ENCODE measurements at places on chromosomes 5 and 9. TPM values are rescaled to one million over a fixed set of nuclear protein-coding genes. Genes with fewer than 3 reads are reported as not detected.
A peak's percentile ranks its signal among the peaks of the same experiment; 100 is the strongest.

DNA sequence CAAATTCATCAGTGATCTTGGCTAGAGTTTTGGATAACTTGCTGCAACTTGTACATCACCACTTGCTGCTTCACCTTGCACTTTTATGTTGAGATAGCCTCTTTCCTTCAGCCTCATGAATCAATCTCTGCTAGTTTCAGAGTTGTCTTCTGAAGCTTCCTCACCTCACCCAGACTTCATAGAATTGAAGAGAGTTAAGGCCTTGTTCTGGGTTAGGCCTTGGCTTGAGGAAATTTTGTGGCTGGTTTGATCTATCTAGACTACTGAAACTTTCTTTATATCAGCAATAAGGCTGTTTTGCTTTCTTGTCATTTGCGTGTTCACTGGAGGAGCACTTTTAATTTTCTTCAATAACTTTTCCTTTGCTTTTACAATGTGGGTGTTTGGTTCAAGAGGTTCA, 12.8 kb downstream of the FER start:
- H3K27me3 ChIP-seq = no peaks in the 10 kb centered on the region
- no peaks in the 10 kb centered on the region for H3K4me1 ChIP-seq
- no peak overlapping the region for H3K4me3 ChIP-seq
- H3K27ac ChIP-seq = no peak overlapping the region
- no peaks in the 10 kb centered on the region for H3K36me3 ChIP-seq

DNA sequence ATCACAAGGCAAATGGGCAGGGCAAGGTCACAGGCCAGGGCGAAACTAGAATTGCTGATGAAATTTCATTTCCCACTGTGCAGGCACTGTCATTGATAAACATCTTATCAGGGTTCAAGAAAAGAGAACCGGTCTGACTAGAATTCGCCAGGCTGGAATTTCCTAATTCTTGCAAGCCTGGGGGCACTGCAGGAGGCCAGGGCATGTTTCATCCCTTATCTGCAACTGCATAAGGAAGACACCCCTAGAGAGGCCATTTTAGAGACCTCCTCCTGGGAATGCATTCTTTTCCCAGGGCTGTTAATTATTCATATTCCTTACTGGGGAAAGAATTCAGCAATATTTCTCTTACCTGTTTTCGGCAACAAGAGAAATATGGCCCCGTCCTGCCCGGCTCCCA, 266.2 kb upstream of the CYLC2 start:
- no peak for DNase-seq
- H3K27me3 ChIP-seq = no peaks in the 10 kb centered on the region
- H3K4me1 ChIP-seq = no peaks in the 10 kb centered on the region
- no peaks in the 10 kb centered on the region for H3K36me3 ChIP-seq

GRCh38 chr5:42429694-42430093, 6.5 kb downstream of the GHR start:
- H3K27ac ChIP-seq = no peak overlapping the region
- DNase-seq = no peak
- peaks cover 12% of the 10 kb centered on the region for H3K27me3 ChIP-seq
- no peak overlapping the region for H3K4me3 ChIP-seq
- no peaks in the 10 kb centered on the region for H3K36me3 ChIP-seq

GRCh38 chr9:122122903-122123632, 30.0 kb upstream of the TTLL11 start:
- H3K4me3 ChIP-seq = no peak overlapping the region
- no peaks in the 10 kb centered on the region for H3K36me3 ChIP-seq
- peaks cover 19% of the 10 kb centered on the region for H3K4me1 ChIP-seq
- peak; percentile 78 for DNase-seq

DNA sequence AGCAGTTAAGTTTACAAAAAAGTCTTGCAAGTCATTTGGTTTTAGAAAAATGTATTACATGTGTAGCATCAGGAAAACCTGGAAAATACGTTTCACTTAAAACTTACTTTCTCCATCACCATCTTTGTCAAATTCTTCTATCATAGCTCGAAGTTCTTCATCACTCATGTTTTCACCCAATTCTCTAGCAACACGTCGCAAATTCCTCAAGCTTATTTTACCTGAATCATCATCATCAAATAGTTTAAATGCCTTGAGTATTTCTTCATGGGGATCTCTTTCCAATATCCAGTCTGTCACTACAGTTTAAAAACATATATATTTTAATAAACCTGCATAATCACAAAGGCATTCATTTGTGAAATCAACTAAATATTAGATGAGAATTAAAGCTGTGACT, 10.3 kb downstream of the CETN3 start:
- H3K4me1 ChIP-seq = no peaks in the 10 kb centered on the region
- H3K27me3 ChIP-seq = no peaks in the 10 kb centered on the region
- peaks cover 28% of the 10 kb centered on the region for H3K36me3 ChIP-seq

- no peaks in the 10 kb centered on the region for H3K27me3 ChIP-seq
- no peak overlapping the region for H3K27ac ChIP-seq
- H3K4me3 ChIP-seq = no peak overlapping the region
- no peaks in the 10 kb centered on the region for H3K4me1 ChIP-seq
Measured at GRCh38 chr9:104482921-104483570, 21.0 kb upstream of the OR13F1 start.

DNA sequence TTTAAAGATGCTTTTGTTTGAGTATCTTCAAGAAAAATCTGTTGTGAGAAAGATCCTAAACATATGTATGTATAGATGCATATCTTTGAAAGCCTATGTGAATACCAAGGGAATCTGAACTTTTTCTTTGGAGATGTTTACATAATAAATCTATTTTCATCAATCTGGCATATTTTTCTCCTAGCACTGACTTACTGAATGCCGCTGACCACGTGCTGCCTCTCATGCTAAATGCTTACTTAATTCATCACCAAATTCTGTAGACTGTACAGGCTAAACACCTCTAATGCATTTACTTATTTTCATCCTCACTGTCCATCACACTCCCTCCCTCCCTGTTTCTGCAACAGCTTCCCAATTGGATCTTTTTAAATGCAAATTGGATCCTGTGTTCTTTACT, 566.2 kb upstream of the WWC1 start:
- no peaks in the 10 kb centered on the region for H3K36me3 ChIP-seq
- H3K4me3 ChIP-seq = no peak overlapping the region
- H3K27me3 ChIP-seq = no peaks in the 10 kb centered on the region
- H3K4me1 ChIP-seq = no peaks in the 10 kb centered on the region
- no peak for DNase-seq

DNA sequence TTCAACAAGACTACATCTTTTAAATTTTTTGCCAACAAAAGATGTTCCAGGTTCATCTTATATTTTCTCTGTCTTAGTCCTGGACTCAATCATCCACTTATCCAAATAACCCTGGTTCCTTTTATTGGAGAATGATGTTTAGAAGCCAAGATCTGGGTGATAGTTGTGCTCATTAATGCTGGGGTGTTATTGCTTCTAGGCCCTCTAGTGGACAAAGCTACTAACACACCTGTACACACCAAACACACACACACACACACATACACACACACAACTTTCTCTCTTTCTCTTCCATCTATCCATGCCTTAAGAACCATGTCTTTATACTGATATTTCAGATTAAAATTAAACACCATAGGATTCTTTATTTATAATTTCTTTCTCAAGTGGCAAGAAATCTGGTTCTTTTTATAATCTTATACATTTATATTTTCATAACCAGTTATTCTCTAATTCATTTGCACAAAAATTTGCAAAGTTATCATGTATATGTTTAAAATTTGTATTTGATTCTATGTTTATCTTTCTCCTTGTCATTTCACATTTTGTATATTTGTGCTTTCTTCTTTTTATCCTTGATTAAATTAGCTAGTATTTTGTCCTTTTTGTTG, 179.1 kb upstream of the SMIM23 start:
- H3K4me3 ChIP-seq = no peak overlapping the region
- no peaks in the 10 kb centered on the region for H3K27me3 ChIP-seq
- no peak overlapping the region for H3K27ac ChIP-seq
- no peaks in the 10 kb centered on the region for H3K36me3 ChIP-seq
- no peak for DNase-seq

DNA sequence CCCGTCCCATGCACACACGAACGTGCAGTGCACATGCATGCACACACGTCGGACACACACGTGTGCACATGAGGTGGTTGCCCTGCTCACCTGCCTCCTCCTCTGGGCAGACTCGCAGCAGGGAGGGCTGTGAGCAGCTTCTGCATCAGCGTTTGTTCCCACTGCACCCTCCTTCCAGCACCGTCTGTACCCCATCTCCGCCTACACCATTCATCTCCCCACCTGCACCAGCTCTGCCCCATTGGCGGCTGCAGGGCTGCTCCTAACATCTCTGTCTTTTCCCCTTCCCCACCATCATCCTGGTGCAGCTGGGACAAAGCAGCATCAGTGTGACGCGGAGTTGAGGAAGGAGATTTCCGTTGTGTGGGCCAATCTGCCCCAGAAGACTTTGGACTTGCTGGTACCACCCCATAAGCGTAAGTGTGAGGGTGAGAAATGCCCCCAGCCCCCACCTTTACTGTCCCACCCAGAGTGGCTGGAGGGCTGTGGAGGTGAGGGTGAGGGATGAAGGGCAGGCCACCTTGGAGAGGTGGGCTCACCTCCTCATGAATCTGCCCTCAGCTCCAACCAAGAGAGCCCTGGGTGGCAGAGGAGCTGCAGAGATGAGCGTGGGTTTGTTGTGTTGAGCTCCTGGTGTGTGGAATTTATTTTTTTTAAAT, 234.6 kb downstream of the CACNA1B start:
- H3K27ac ChIP-seq = no peak overlapping the region
- H3K27me3 ChIP-seq = no peaks in the 10 kb centered on the region
- H3K4me3 ChIP-seq = no peak overlapping the region
- DNase-seq = peak; percentile 38

- peaks cover 100% of the 10 kb centered on the region for H3K36me3 ChIP-seq
- H3K4me1 ChIP-seq = peaks cover 34% of the 10 kb centered on the region
- H3K27ac ChIP-seq = peak overlapping the region; percentile 58
Measured at GRCh38 chr5:134567641-134568336, 42.3 kb downstream of the JADE2 start.

DNA sequence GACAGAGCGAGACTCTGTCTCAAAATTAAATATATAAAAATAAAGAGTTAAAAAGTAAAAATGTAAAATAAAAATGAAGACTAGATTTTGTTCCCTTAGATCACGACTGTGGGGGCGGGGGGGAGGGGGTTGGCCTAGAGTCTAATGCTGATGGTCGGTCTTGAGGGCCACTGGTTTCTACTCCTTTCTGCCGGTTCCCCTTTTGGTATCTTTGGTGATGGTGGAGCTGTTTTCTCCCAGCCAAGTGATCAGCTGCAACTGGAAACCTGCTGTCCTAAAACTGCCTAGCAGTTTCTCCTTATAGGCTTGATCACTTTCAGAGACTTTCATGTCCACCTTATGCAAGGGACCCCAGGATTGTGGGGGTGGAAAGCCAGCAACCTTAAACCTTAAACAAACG, 1.1 kb downstream of the SRD5A1 start:
- no peaks in the 10 kb centered on the region for H3K27me3 ChIP-seq
- peaks cover 23% of the 10 kb centered on the region for H3K36me3 ChIP-seq
- peaks cover 24% of the 10 kb centered on the region for H3K4me1 ChIP-seq
- no peak for DNase-seq
- H3K4me3 ChIP-seq = peak overlapping the region; percentile 95

GRCh38 chr9:121917375-121918335, 175.5 kb downstream of the TTLL11 start:
- H3K4me1 ChIP-seq = no peaks in the 10 kb centered on the region
- H3K36me3 ChIP-seq = no peaks in the 10 kb centered on the region
- no peak overlapping the region for H3K4me3 ChIP-seq
- H3K27me3 ChIP-seq = no peaks in the 10 kb centered on the region
- H3K27ac ChIP-seq = no peak overlapping the region

DNA sequence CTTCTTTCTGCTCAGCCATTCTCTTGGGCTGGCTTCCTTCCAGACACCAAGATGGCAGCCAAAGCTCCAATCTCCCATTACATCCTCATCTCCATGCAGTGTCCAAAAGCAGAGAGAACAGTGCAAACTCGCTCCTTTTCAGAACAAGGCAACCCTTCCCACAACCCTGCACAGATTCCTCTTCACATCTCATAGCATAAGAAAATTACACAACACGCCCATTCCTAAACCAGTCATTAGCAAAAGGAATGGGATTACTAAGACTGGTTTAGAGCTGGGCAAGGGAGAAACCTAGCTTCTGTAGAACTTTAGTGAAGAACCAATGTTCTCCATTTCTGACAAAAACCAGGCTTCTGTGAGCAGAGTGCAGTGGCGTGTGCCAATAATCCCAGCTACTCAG, 51.5 kb upstream of the CTNNA1 start:
- H3K36me3 ChIP-seq = no peaks in the 10 kb centered on the region
- no peak overlapping the region for H3K27ac ChIP-seq
- no peak overlapping the region for H3K4me3 ChIP-seq
- no peaks in the 10 kb centered on the region for H3K4me1 ChIP-seq
- H3K27me3 ChIP-seq = no peaks in the 10 kb centered on the region
- no peak for DNase-seq

The HDAC3 gene
- total RNA-seq = 42.1 TPM

The AFAP1L1 gene
- total RNA-seq = 32.7 TPM

The SOHLH1 gene
- total RNA-seq = not detected

The F2RL2 gene
- 1.2 TPM for total RNA-seq

The ECM2 gene
- 13.8 TPM for total RNA-seq

The MELK gene
- 1.2 TPM for total RNA-seq

The DNAH5 gene
- 4.6 TPM for total RNA-seq

Measured in upper lobe of right lung (tissue), 1 donor.